ENCODE measurements at places on chromosomes 3 and 15. TPM values are rescaled to one million over a fixed set of nuclear protein-coding genes. Genes with fewer than 3 reads are reported as not detected.

EHD4 gene
- total RNA-seq: 25.1 TPM

DNA sequence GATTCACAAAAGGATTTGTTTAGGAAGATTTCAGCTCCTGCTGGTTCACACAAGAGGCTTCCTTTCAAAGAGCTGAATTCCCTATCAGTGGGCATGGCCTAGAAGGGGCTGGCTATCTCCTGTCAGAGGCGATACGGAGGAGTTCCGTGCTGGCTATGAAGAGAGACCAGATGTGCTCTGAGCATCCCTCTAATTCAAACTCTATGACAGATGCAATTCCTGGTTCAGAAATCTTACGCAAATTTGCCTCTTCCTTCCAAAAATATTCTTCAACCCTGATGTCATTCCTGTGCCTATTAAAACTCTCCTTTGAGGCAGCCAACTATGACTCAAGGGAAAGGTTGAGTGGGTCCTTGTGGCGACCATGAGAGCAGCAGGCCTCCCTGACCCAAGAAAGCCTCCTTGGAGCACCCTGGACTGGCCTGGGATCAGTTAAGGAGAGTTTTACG, 139.3 kb upstream of the HES1 start:
- no peak for DNase-seq

DNA sequence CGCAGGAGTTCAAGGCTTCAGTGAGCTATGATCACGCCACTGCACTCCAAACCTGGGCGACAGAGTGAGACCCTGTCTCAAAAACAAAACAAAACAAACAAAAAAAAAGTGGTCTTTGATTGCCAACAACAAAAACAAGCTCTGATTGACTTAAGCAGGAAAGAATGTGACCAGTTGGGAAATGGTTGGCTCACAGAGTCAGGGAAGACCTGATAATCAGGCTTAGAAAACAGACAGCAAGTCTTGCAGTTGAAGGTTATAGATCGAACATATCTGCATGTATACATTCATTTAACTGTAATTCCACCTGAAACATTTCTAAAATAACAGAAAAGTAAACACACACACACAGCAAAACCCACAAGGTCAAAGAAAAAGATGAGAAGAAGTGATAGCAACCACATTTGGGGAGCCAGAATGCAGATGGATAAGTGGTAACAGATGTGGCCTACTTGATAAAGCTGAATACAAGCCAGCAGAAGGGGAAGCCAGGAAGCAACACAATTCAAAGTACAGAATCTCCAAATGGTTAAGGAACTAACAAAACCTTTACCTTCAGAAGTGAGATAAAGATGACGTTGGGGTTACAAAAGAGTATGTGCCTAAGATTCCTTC, 699.9 kb upstream of the ZNF385D start:
- no peak for DNase-seq

DNA sequence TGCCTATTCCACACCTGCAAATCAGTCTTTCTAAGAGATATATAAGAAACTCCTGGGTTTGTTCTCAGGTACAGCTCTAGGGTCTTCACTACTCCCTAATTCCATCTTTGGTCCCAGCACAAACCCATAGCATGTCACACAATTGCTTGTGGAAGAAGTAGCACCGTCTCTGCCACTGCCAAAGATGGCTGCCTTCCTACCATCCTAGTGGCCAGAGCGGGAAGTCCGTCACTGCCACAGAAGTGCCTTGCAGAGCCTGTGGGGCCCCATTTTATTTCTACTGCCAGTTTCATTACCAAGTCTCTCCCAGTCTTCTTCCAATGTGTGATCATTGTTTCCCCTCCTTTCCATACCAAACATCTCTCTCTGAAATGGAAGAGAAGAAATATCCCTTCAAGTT, 107.6 kb downstream of the CD47 start:
- DNase-seq: no peak

GRCh38 chr3:159765030-159765859, 223.4 kb upstream of the IL12A start:
- DNase-seq: peak; percentile 88

CTXND1 gene
- total RNA-seq: 0.49 TPM

GRCh38 chr15:95549168-95549738, 781.2 kb upstream of the NR2F2 start:
- DNase-seq: no peak

- DNase-seq: no peak
Observed at GRCh38 chr15:34721157-34721801, 33.5 kb downstream of the GJD2 start.

DNA sequence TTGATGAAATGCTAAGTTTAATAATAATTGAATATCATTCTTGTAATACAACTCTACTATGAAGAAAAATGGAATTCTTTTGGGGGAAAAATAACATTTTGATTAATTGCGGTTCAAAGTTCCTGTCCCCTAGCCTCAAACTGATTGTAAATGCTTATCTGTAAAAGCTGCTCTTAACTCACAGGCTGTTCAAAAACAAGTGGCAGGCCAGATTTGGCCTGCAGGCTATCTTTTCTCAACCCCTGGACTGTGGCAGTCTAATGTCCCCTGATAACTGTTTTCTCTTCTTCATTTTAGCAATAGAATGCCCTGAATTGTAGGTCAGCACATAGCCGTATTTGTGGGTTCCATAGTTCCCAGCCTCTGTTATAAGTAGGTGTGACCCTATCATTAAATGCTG, 23.5 kb upstream of the SAMMSON start:
- DNase-seq: no peak
